Cerebellar nuclear complex (tissue), 1 donor: ENCODE measurements at places on chromosomes 7 and 10.

GRCh38 chr7:108234281-108234680, 104.1 kb upstream of the LAMB4 start:
- DNase-seq: no peak

GRCh38 chr7:116139007-116139406, 71.3 kb upstream of the TES start:
- DNase-seq: no peak

GRCh38 chr7:65827366-65827765, 45.5 kb upstream of the VKORC1L1 start:
- DNase-seq: no peak

DNA sequence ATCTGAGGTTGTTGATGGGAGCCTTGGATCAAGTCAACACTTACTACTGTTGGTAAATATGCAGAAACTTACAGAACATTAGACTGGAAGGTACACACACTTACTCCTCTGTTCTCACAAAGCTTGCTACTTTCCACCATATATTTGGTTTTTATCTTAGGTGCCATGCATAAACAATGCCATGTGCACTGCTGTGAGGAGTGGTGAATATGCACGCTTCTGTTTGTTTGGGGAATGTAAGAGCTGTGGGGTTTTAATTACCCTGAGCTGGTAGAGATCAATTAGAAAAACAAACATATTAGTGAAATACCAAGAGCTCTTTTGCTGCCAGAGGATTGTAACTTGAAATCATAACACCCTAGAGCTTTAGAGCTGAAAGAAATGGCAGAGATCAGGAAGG, 79.8 kb upstream of the ARID5B start:
- no peak for DNase-seq

DNA sequence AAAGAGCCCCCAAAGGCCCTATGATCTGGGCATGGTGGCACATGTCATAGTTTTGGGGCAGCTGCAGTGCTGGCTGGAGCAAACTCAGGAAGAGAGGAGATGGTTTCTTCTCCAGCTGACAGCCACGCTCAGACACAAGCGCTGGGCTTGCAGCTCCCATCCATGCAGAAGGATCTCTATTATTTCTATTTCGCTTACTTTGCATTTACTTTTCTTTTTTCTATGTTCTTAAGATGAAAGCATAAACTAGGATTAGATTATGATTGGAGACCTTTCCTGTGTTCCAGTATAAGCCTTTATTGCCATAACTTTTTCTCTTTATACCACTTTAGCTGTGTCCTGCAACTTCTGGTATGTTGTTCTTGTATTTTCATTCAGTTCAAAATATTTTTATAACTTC, 5.0 kb downstream of the JAKMIP3 start:
- no peak for DNase-seq
